ENCODE measurements at places on chromosomes 1 and 21.
A peak's percentile ranks its signal among the peaks of the same experiment; 100 is the strongest.

GRCh38 chr1:151728151-151729054 lies 7.1 kb downstream of the RIIAD1 start:
- DNase-seq, result peak; percentile 89

GRCh38 chr1:45929257-45929687 lies 125.9 kb downstream of the MAST2 start:
- DNase-seq, result no peak

GRCh38 chr1:150126811-150127210 lies 22.9 kb upstream of the PLEKHO1 start:
- no peak for DNase-seq

- DNase-seq, result no peak
Observed at GRCh38 chr1:158691907-158692306, 5.4 kb upstream of the SPTA1 start.

GRCh38 chr1:215166886-215167285 lies 84.3 kb downstream of the KCNK2 start:
- DNase-seq, result no peak

- DNase-seq, result peak; percentile 33
Observed at GRCh38 chr1:115976062-115976920, at the start of gene SLC22A15. SLC22A15 (plus strand) TSS chr1:115976513; CDS start chr1:115976628, 115 bp downstream.

DNA sequence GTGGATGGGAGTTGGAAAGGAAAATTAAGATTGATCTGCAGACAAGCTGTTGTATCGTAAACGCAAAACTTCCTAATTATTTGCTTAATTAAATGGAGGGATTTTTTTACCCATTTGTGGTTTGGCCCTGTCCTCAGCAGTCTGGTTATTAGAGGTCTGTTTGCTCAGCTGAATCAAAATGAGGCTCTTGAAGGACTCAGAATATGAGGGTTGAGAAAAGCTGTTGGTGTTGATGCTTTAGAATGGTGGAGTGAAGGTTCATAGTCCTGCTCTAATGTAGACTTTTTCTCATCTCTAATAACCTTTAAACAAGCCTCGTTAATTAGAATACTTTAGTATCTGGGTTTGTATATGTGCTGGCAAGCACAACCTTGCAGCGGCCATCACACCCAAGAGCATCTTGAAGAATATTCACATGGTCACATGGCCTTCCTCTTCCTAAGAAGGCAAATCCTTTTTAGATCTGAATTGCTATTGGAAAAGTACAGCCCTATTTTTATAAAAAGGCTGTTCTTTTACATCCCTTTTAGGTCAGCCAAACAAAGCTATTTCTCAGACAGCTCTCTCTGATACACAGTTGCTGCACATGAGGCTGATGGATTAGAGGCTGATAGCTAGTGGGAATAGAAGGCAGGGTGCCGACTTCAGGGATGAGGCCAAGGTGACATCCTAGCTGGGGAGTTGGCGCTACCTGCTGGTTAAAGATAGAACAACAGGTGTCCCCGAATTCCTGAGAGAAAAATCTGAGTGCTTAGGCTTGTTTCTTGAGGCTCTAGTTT lies 53.8 kb downstream of the MACF1 start:
- DNase-seq, result peak; percentile 87

- DNase-seq, result peak; percentile 94
Observed at GRCh38 chr1:169999331-169999741, 75.2 kb downstream of the KIFAP3 start.

GRCh38 chr1:3240524-3241235 lies 171.7 kb downstream of the PRDM16 start:
- no peak for DNase-seq

DNA sequence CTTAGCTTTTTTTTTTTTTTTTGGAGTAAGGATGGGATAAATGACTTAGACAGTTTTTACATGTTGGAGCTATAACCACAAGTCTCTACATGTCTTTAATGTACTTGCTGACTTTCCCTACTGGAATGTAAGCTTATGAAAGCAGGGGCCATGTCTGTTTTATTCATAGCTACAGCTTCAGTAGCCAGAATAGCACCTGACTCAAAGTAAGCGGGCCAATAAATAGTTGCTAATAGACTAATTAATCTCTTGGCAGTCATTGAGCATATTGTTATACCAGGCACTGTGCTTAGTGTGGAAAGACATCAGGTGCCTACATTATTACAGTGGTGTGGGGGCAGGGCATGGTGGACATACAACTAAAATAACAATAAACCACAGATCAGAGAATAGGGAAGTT lies 84.4 kb upstream of the HOOK1 start:
- no peak for DNase-seq

GRCh38 chr1:208820580-208821212 lies 576.5 kb upstream of the PLXNA2 start:
- DNase-seq, result peak; percentile 46

- DNase-seq, result no peak
Observed at GRCh38 chr21:28875078-28875477, 117.6 kb downstream of the LTN1 start.

DNA sequence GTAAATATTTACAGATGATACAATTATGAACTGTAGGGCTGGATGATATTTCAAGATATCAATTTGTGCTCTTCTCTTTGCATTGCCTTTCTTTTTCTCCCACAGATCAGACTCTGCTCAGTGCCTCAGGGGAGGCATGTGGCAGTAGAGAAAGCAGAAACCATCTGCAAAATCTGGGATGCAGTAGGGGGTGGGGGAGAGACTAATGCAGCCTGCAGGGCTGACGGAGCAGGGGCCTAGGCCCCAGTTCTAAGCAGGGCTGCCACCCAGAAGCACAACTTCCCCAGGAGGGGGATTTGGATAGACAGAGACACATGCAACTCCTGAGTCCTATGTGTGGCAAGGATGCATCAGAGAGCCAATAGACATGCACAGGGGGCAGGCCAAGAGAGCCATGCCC lies 511.6 kb downstream of the SMYD3 start:
- DNase-seq, result no peak

- no peak for DNase-seq
Observed at GRCh38 chr21:41582866-41583265, 74.9 kb upstream of the TMPRSS2 start.

GRCh38 chr1:154324669-154325582 lies at the start of gene ATP8B2:
ATP8B2 (plus strand) TSS chr1:154325525; CDS start chr1:154328142, 2,617 bp downstream.
- peak; percentile 98 for DNase-seq

DNA sequence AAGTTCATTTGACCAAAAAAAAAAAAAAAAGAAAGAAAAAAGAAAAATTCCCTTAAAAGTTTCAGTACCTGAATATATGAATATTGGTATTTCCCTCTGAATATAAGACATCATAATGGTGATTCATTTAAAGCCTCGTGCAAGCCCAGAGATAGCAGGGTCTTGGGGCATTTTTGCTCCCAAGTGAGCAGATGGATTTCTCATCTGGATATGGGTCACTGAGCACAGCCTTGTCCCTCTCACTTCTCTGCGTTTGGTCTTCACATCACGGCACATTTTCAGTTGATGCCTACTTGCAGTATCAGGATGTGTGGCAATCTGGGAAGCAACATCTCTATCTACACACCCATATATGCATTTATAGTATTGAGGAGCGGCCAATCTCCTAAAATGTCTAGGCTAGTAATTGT lies 12.7 kb downstream of the CD58 start:
- DNase-seq, result no peak

DNA sequence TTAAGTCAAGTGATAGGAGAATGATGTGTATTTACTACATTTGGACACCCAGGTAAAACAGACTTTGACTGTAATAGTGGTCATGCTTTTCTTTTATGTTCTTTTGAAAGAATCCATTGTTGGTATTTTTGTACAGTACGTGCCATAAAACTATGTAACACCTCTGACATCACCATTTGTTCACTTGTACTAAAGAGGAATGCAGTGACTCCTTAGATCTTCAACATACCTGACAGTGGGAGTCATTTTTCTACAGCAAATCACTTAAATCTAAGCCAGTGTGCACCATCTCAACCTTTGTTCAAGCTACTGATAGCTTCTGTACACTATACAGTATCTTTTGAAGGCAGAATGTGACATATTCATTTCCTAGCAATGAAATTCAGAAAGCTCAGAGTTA lies 6.3 kb upstream of the PLD5 start:
- DNase-seq, result no peak

- DNase-seq, result no peak
Observed at GRCh38 chr1:39021426-39021825, 4.7 kb upstream of the NDUFS5 start.

GRCh38 chr1:155975375-155976061 lies 2.8 kb downstream of the ARHGEF2 start:
- DNase-seq, result no peak

DNA sequence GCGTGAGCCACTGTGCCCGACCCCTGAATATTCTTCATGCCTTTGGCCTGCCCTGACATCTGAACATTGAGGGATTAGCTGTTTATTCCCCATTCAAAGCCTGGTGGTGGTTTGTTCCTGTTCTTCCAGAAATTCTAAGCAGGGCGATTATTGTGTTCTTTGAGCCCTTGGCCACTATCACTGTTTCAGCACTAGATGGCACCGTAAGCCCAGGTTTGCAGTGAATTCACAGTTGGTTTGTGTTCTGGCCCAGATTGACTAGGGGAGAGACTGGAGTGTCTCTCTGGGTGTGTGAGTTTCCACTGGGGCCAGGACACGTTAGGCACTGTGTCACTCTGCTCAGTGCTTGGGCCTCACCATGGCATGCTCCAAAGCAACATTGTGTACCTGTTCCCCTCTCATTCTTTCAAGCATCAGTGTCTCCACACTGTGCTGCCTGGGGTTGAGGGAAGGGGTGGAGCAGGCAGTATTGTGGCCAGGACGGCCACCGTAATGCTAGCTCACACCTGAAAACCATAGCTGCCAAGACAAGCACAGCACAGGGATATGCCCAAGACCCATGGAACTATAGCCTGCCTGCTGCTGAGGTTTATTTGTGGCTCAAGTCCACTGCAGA lies 52.7 kb downstream of the PKN2 start:
- no peak for DNase-seq

- no peak for DNase-seq
Observed at GRCh38 chr21:46604975-46605766, at the start of gene S100B. S100B (minus strand) TSS chr21:46605082; CDS start chr21:46602415, 2,667 bp downstream.

DNA sequence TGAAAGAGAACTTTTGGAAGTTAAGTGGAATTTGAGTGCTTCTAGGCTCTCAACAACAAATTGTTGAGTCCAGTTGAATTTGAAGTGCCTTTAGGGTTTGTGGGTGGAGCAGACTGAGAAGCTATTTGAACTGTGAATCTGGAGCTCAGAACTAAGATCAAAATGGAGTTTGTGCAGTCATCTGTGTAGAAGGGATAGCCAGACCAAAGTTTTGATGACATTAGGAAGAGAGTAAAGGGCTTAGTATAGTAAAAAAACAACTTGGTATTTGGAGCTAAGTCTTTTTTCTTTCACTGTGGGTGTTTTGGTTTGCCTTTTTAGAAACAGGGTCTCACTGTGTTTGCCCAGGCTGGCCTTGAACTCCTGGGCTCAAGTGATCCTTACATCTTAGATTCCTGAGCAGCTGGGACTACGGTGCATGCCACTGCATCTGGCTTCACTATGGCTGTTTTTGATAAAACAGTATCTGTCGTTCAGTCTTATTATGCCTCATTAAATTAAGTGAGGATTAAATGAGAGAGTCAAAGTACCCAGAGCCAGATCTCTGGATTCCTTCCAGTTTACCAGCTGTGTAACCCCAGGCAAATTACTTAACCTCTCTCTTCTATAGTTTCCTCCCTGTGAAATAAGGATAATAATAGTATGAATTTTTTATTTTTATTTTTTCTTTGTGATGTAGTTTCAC lies 20.0 kb downstream of the HDAC1 start:
- DNase-seq, result no peak

DNA sequence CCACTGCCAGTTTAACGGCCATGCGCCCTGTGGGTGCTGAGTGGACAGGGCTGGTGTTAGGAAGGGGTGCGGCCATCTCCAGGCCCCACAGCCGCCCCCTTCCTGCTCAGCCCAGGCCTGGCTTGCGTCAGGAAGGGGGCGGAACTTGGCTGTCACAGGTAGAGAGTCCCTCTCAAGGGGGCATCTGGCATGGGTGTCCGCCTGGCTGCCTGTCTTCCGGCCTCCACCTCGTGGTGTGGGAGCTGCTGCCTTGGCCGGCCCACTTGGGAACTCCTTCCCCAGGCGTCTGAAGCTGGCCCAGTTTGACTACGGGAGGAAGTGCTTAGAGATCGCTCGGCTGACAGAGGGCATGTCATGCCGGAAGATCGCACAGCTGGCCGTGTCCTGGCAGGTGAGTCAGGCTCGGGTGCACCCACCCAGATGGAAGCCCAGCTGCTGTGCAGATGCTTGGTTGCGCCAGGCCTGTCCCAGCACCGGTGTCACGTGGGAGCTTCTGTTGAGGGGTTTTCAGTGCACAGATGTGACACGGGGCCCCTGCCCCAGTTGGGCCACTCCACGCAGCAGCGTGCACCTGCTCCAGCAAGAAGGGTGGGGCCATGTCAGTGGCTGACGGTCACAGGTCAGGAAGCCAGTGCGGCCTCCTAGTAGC lies 9.1 kb upstream of the ATAD3B start:
- no peak for DNase-seq

DNA sequence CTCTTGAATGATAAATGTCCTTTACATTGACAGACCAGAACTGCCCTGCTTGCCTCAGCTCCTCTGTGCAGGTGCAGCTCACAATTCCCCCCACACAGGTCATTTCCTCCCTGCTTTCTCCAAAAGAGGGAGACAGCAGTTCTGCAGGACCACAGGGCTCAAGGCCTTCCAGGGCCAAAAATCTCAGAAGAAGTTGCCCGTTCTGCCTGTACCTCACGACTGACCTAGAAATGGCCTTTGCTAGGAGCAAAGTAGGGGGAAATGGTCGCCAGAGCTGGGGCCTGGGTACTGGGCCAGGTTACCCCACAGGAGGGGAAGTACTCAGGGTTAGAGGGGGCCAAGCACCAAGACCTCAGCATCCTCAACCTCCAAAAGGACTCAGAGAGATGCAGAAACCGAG lies 11.1 kb downstream of the RNU1-2 start:
- DNase-seq, result no peak

- DNase-seq, result no peak
Observed at GRCh38 chr1:212430955-212431394, 1.7 kb upstream of the NENF start.

GRCh38 chr1:188433425-188433824 lies 1604.7 kb downstream of the PLA2G4A start:
- DNase-seq, result no peak

DNA sequence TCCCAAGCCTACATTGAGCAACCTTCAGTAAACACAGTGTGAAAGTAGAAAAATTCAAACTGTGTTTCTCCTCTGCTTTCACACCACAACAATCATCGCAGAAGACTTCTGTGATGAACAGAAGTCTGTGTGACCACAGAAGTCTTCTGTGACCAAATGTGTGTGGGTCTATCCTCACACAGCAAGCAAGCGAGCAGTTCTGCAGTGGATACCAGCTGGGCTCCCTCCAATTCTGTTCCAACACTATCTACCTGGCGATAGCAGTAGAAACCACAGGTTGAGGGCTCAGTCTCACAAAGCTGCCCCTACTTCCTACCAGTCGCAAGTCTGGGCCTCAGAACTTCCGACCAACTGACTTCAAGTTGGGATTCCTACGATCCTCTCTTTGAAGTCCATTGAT lies 21.0 kb upstream of the RAP1A start:
- no peak for DNase-seq

GRCh38 chr1:54979327-54979891 lies 1.0 kb upstream of the TMEM61 start:
- no peak for DNase-seq

DNA sequence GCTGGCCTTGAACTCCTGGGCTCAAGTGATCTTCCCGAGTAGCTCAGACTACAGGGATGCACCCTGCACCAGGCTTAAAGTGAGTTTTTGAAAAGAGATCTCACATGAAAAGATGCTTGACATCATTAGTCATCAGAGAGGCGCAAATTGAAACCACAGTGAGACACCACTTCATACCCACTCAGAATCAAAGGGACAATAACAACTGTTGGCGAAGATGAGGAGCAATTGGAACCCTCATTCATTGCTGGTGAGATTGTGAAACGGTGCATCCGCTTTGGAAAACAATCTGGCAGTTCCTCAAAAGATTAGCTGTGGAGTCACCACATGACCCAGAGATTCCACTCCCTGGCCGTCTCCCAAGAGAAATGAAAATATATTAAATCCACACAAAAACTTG lies 122.3 kb downstream of the PGBD5 start:
- DNase-seq, result no peak

Measured in spinal cord (tissue), 10 donors.